ENCODE measurements at places on chromosomes 6 and 20.

DNA sequence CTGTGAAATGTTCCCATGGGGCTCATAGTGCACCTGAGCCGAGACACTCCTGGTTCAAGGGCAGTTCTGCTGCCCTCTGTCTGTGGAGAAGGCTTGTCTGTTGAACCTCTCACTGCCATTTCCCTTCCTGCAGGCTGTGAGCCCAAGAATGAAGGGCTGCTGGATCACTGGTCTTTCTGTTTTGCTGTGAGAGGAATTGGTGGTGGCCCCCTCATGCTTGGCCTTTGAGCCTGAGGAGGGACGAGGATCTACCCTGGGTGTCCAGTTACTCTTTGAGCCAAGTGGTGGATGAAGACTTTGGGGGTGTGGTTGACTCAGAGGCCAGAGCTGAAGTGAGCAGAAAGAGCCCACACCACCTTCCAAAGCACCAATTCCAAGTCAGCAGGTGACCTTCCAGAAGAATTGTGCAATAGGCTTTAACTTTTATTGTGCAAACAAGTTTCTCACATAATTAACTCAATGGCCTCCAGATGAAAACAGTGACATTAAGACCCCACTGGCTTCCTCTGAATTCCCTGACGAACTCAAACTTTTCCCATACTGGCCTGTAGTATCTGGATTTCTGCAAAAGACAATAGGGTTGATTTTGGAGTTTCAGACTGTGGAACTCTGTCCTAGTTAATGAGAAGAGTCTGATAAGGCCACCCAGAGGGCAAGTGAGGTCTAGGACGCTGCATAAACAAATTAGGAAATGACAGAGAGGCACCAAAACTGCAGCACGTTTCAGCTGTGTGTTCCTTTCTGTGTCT, 101.5 kb downstream of the PHACTR3 start:
- DNase-seq, result peak; percentile 74

DNA sequence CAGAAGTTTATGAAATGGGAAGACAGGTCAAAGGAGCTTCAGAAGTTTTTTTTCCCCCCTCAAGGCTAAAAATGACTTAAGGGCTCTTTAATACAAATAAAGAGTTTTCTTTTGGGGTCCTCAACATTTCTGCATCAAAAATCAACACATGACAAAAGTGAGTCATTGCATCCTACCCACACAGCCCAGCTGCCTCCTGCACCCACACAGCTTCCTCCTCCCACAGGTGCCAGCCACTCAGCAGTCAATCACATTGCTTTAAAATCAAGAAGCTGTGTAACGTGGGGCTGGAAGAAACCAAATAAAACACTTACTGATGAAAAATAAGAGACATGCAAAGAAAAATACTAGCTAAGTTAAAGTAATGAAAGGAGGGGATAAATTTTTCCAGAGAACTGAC, 68.5 kb downstream of the MAP3K5 start:
- no peak for DNase-seq

- no peak for DNase-seq
Measured at GRCh38 chr6:144036064-144036834, 28.2 kb upstream of the PLAGL1 start.

DNA sequence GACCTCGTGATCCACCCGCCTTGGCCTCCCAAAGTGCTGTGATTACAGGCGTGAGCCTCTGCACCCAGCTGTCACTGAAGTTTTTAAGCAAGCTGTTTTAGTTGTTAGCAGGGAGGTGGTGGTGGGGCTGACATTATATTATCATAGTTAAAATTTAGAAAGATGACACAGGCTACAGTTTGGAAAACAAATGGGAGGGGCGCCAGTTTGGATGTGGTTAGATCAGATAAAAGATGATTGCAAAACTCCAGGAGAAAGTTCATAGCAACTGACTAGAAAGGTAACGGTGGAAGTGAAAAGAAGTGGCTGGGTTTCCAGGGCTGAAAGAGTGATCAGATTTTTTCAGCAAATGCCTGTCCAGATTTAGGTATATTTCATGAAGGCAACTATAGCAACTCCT, 311.9 kb upstream of the CITED2 start:
- DNase-seq, result no peak

GRCh38 chr20:41017448-41018042, 11.1 kb upstream of the TOP1 start:
- DNase-seq, result no peak

DNA sequence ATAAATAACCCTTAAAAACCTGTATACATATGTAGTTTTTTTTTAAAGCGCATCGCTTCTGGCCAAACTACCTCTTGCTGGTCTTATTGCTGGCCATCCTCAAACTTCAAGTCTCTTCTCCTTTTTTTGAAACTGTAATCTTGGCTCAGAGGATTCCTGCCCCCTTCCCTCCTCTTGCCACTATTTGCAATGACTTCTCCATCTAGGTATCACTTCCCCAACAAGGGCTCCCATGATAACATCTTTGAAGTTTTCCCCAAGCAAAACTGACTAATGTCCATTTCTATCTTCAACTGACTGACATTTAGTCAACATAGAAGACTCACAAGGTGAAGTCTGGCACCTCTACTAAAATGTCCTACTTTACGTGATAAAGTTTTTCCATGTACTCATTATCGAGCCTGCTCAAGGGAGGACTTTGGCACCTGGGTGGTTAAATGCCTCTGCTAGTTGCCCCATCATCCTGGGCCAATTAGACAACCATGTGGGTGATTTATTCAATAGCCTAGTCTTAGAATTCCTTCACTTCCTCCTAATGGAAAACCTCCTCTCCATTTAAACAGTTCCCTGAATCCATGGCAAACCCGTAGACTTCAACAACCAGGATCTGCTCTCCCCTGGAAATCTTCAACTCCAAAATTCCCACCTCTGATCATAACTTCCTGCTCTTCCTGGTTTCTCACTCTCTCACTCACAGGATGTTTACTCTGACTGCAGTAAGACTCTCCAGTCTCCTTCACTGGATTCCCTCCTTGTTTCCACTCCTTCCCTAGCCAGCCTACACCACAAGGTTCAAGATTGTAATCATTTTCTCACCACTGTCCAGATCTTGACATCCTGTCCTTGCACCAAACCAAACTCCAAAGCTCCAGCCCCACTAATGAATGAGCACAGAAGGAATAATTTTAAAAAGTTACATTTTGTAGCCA, 9.4 kb upstream of the PLAGL1 start:
- no peak for DNase-seq

DNA sequence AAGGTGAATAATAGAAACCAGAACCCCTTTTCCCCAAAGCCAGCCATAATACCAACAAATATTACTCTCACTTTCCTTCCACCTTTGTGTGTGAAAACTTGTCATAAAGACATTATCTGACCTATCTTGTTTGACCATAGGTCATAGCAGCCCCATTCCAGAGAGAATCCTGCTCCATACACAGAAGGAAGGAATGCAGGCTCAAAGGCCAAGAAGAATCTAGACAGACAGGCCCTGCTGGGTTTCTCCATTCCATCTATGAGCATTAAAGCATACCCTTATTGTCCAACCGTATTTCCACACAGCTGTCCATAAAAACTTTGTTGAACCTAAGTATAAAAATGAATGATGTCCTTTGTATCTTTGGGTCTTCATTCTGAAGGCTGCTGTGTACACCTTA, 40.7 kb upstream of the KCNK5 start:
- DNase-seq, result no peak

- no peak for DNase-seq
Measured at GRCh38 chr6:129105793-129106192, 222.9 kb downstream of the LAMA2 start.
